ENCODE measurements at places on chromosomes 1 and 21.
A peak's percentile ranks its signal among the peaks of the same experiment; 100 is the strongest.

DNA sequence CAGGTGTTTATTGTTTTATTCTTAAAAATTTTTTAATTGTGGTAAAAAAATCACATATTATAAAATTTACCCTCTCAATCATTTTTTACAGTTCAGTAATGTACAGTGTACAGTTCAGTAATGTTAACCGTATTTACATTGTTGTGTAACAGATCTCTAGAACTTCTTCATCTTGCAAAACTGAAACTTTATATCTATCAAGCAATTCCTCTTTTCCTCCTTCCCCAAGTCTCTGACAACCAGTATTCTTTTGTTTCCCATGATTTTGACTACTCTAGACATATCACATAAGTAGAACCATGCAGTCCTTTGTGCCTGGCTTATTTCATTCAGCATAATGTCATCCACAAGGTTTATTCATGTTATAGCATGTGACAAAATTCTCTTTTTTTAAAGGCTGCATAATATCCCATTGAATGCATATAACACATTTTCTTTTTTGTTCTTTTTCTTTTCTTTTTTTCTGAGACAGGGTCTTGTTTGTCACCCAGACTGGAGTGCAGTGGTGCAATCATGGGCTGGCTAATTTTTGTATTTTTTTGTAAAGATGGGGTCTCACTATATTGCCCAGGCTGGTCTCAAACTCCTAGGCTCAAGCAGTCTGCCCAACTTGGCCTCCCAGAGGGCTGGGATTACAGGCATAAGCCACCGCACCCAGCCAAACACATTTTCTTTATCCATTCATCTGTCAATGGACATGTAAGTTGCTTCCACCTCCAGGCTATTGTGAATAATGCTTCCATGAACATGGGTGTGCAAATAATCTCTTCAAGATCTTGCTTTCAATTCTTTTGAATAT lies 17.2 kb upstream of the RCSD1 start:
- no peak for DNase-seq

- no peak for DNase-seq
Measured at GRCh38 chr1:55154616-55155015, 60.5 kb downstream of the USP24 start.

- no peak for DNase-seq
Measured at GRCh38 chr1:31848381-31848897, 32.6 kb upstream of the SPOCD1 start.

GRCh38 chr1:204410688-204411450 lies 748 bp downstream of the PPP1R15B start:
- DNase-seq: peak; percentile 75

- peak; percentile 72 for DNase-seq
Measured at GRCh38 chr1:20276485-20277159, 14.1 kb upstream of the VWA5B1 start.

DNA sequence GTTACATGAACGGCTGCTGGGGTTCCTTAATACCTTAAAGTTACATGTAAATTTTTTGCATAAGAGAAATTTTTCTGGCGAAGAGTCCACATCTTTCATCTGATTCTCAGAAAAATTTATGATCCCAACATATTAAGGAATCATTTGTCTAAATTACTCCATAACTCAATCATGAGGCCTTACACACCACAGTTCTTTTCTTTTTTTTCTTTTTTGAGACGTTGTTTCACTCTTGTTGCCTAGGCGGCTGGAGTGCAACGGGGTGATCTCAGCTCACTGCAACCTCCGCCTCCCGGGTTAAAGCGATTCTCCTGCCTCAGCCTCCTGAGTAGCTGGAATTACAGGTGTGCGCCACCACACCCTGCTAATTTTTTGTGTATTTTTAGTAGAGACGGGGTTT lies 2.1 kb upstream of the S100A11 start:
- no peak for DNase-seq

DNA sequence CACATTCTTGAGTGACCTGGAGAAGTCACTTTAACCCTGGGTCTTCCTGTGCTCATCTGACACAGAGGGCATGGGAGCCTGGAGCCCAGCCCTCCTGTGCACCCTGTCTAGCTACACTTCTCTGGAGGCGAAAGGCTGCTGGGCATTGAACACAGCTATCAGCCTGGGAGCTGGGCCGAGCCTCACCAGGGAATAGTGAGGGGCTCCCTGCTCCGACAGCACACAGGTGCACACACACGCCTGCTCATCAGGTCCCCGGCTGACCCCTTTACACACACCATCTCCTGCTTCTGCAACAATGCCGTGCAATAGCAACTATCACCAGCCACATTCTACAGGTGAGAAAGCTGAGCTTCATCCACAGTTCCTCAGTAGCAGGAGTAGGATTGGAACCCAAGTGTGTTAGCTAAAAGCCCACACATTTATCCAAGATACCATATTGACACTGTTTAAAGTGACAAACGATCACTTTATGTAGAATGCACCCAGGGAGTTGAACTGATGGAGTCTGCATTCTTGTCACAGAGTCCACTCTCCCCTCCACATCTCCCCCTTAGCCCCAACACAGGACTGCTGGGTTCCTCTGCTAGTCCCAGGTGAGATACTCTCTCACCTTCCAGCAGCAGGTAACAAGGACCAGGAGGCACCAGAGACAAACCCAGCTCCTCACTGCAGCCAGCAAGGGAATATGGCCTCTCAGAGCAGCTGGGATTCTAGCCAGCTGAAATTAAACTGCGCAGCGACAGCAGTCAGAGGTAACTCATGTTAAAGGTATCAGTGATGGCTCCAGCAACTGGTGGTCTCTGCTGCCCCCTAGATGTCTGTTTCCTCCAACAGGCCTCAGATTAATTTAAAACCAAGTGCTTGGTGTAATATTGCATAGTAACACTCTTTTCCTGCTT lies 18.3 kb upstream of the CAPN8 start:
- peak; percentile 89 for DNase-seq

DNA sequence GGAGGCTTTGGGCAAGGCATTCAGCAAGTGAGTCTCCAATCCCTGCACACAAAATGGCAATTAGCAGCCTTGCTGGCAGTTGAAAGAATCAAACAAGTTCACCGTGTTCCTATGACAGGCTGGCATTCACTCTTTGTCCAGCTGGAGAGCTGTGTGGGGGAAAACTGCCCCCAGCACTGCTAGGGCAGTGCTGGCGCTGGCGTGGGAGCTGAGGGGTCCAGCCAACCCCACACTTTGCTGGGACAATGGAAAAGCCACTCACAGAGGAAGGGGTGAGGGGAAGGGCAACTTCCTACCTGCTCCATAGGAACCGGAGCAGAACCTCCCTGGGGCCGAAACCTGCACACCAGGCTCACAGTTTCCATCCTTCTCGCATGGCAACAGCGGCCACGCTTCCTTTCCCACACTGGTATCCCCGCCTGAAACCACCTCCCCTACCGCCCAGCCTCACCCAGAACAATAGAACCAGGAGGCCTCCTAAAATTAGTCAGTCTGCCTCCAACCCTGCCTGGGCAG lies 26.7 kb upstream of the KCNN3 start:
- no peak for DNase-seq

GRCh38 chr1:213621077-213621476 lies 366.7 kb upstream of the PROX1 start:
- DNase-seq: no peak

DNA sequence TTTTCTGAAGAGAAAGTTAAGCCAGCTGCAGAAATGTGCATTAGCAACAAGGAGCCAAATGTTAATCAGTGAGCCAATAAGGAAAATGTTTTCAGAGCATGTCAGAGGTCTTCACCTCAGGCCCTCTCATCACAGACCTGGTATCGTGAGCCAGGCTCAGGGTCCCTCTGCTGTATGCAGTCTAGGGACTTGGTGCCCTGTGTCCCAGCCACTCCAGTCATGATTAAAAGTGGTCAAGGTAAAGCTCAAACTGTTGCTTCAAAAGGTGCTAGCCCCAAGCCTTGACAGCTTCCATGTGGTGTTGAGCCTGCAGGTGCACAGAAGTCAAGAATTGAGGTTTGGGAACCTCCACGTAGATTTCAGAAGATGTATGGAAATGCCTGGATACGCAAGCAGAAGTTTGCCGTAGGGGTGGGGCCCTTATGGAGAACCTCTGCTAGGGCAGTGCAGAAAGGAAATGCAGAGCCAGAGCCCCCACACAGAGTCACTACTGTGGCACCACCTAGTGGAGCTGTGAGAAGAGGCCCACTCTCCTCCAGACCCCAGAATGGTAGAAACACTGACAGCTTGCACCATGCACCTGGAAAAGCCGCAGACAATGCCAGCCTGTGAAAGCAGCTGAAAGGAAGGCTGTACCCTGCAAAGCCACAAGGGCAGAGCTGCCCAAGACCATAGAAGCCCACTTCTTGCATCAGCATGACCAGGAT lies 1128.7 kb downstream of the AMY1C start:
- DNase-seq: no peak

- peak; percentile 31 for DNase-seq
Measured at GRCh38 chr1:68287241-68287640, 54.9 kb upstream of the WLS start.

DNA sequence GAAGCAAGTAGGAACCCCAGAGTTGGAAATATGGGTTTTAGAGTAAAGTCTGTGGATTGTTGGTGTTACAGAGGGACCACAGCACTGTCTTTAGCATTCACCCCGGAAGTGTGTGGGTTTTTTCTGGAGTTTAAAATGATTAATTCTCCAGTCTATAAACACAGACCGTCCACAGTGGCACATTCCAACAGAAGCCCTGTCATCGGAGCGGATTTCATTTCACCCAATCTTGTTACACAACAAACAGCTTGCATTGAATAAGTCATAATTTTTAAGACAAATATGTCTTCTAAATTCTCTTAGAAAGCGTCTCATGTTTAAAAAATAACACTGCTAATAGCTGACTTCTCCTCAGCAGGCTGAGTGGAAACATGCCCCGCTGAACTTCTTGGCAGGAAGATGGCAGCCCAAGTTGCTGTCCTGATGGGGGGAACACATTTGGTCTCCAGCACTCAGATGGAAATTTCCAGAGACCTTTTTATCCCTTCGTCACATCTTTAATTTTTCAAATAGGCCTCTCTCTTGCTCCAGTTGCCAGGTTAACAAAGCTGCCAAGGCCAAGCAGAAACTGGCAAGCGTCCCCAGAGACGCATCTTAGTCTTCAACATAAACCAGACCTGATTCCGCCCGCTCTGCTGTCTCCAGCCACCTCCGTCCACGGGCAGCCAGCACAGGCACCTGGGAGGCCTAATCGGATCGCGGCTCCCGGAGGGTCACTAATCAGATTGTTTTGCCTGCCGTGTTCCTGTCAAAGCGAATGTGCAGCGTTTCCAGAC lies 28.8 kb upstream of the SLC19A1 start:
- DNase-seq: peak; percentile 75

DNA sequence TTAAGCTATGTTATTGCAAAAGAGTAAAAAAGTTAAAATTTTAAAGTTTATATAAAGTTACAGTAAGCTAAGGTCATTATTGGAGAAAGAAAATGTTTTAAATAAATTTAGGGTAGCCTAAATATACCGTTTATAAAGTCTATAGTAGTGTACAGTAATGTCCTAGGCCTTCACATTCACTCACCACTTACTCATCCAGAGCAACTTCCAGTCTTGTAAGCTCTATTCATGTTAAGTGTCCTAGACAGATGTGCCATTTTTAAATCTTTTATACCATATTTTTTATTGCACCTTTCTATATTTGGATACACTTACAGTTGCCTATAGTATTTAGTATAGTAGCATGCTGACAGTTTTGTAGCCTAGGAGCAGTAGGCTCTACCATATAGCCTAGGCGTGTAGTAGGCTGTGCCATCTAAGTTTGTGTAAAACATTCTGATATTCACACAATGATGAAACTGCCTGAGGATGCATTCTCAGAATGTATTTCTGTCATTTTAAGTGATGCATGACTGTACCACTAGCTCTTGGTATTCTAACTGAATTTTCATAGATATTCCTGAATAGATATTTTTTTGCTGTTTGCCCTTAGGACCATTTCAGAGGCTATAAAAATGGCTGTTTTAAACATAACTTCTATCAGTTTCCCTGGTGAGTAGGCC lies 26.8 kb downstream of the PPP2R5A start:
- no peak for DNase-seq
